ENCODE measurements at places on chromosomes 7 and 10.

DNA sequence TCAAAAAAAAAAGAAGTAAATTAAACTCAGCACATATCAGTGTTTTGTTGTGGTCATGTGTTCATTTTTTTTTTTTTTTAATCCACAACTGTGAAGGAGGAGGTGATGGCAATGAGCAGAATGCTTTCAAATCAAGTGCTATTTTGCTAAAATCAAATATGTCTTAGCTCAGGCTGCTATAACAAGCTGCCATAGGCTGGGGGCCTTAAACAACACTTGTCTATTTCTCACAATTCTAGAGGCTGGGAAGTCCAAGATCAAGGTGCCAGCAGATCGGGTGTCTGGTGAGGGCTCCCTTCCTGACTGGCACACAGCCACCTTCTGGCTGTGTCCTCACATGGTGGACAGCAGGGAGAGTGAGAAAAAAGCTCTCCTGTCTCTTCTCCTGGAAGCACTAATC is 203.9 kb downstream of the FAM107B start:
- no peak for DNase-seq

- no peak for DNase-seq
Observed at GRCh38 chr10:45443101-45444009, 69.3 kb downstream of the ALOX5 start.

DNA sequence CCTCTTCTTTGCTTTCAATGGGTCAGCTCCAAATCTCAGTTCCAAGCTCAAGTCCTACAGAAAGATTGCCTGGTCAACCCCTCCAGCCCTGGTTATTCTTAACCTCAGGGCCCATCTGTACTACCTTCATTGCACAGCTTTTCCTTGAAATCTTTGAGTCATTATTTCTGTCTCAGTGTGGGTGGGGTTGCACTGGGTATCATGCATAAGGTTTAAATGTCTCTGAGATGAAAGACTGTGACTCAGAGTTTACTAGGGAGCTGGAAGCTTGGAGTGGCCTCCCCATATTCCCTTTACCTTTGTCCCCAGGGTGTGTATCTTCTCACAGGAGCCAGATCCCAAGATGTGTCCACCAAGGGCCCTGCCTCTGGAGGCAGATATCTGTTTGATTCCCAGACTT is 3.3 kb upstream of the OR6V1 start:
- no peak for DNase-seq

GRCh38 chr7:43612599-43613589 is 30.0 kb downstream of the STK17A start:
- no peak for DNase-seq

- no peak for DNase-seq
Observed at GRCh38 chr10:31707093-31708039, 221.3 kb downstream of the ARHGAP12 start.

All from ACHN (cell line).